ENCODE measurements at places on chromosomes 5 and 9.

- DNase-seq = no peak
Measured at GRCh38 chr9:134103391-134103998, 32.4 kb upstream of the WDR5 start.

DNA sequence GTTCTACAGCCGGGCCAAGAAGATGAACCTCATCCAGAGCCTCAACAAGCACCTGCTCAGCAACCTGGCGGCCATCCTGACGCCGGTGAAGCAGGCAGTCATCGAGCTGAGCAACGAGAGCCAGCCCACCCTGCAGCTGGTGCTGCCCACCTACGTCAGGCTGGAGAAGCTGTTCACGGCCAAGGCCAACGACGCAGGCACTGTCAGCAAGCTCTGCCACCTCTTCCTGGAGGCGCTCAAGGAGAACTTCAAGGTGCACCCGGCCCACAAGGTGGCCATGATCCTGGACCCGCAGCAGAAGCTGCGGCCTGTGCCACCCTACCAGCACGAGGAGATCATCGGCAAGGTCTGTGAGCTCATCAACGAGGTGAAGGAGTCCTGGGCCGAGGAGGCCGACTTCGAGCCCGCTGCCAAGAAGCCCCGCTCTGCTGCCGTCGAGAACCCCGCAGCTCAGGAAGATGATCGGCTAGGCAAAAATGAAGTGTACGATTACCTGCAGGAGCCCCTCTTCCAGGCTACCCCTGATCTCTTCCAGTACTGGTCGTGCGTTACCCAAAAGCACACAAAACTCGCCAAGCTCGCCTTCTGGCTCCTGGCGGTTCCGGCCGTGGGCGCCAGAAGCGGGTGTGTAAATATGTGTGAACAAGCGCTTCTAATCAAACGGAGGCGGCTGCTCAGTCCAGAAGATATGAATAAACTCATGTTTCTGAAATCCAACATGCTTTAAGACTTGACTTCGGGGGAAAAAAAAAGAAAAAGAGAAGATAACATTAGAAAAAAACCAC, 28.5 kb downstream of the AMBP start:
- DNase-seq = no peak

DNA sequence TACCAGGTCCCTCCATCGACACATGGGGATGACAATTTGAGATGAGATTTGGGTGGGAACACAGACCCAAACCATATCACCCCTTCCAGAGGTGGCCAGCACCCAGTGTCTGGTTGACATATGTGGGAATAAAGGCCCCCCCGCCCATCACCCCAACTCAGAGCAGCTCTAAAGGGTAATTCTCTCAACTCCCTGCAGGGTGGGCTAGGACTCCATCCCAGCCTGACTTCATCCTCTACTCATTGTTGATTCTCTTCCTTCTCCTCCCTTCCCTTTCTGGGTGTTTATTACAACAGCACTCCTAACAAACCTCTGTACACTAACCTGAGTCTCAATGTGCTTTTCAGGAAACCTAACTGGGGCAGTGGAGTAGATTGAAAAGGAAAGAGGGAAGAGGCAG, 339.9 kb downstream of the ACTL7B start:
- no peak for DNase-seq

DNA sequence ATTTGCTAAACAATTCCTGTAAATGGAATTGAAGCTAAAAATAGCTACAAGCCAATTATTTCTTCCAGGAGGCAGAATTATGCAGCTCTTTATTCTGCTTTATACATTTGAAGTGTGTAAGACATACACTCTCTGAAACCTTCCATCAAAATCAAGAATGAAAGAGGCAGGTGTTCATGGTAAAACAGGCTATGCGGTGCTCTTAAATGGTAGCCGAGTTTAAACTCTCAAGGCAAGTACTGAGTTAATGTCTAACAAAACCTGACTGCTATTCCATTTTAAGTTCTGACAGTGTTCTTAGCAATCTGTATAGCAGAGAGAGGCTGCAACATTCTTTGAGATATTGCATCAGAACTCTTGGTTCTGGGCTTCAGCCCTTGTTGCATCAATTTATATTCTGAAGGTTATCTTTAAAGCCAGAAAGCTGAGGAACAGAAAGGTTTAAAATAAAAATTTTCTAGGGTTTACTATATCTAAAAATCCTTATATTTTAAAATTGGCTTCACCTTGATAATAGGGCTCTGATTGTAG, 248.3 kb upstream of the CCNG1 start:
- no peak for DNase-seq

DNA sequence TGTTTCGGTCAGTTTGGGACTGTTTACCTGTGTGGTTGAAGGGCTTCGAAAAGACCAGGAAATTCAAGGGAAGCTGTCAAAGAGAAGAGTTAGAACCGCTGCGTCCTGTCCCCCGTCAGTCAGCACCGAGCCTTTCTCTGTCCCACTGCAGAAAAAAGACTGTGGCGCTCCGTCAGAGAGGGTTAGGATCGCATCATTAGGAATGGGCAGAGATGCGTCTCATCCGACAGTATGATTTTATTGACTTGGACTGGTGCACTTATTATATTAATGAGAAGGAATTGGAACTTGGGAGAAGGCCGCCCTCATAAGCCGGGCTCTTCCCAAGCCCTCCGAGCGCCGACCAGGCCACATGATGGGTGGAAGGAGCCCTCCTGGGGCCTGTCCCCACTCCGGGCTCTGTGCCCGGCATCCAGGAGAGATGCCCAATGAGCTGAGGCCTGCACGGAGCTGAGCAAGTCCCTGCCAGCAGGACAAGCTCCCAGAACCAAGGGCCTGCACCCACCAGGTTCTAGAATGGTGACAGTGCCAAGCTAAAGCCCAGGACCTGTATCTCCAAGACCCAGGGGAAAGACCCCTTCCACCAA, 71.5 kb downstream of the NEK6 start:
- DNase-seq = no peak

DNA sequence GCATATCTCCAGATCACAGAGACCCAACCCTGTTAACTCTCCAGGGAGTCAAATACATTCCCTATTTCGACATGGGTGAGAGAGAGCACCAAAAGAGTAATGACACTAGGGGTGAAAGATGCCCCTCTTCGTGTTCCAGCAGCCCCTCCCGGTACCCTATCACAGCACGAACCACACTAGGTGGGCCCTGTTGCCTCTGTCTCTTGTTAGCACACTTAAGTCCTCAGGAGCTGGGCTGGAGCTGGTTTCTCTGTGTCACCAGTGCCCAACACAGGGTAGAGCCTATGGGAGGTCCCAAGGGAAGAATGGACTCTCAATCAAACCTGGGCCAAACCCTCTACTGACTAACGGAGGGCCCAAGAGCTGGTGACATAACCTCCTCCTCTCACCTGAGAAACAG, 1.2 kb downstream of the CDK20 start:
- DNase-seq = no peak

- no peak for DNase-seq
Measured at GRCh38 chr5:151414536-151414935, 32.9 kb upstream of the SLC36A1 start.

DNA sequence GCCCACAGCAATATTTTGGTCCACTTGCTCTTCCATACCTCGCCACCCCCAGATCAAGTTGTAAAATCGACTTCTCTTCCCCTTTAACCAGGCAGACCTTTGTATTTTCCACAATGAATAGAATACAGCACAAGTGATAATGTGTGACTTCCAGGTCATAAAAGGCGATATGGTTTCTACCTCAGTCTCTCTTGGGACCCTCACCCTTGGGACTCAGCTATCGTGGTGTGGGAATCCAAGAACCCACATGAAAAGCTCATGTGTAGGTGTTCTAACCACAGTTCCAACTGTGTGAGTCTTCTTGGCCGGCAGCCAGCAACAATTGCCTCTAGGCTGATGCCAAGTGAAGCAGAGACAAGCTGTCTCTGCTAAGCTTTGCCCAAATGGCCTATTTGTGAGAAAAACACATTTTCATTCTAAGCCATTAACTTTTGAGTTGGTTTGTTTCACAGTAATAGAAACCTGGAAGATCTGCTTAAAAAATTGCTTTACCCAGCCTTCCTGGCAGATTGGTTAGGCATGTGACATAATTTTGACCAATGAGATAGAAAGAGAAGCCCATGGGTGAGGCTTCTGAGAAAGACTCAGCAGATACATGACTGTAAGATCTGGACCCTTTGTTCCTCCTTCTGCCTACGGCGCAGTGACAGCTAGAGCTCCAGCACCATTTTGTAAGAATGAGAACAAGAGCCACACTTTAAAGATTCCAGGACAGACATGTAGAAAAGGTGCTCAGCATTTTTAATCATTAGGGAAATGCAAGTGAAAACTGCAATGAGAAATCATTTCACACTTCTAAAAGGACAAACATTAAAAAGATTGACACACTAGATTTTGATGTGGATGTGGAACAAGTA, 18.3 kb upstream of the MLLT3 start:
- peak; percentile 62 for DNase-seq

DNA sequence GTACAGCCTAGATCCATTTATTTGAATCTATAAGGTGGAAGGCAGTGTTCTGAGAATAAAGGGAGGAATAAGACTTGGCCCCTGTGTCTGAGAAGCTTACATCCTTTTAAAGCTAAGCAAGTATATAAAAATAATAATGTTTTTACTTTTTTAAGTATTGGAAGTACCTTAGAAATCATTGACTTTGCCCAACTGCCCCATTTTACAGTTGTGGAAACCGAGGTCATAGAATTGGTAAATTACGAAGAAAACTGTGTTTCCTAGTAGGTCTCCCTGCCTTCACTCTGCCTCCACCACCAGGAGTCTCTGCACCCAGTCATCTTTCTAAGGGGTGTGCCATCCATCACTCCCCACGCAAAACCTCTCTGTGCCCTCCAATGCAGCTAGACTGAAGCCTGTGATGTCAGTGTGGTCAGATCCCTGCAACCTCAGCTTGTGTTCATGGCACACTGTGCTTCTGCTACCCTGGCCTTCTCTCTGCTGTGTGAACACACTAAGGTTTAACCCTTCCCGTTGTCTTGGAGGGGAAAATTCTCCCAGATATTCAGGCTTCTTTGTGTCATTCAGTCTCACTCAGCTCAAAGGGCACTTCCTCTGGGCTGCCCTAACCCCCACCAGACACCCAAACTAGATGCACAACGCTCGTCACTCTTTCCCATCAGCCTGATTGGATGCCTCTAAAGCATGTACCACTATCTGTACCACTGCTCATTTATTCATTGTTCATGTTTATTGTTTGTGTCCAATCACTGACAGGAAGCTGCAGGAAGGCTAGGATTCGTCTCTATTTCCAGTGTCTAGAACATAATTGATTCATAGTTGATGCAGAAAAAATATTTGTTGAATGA, 18.2 kb downstream of the ADRB2 start:
- DNase-seq = no peak

- no peak for DNase-seq
Measured at GRCh38 chr5:145685417-145685816, 149.7 kb downstream of the PRELID2 start.

- DNase-seq = no peak
Measured at GRCh38 chr9:91418215-91418610, 5.4 kb downstream of the NFIL3 start.

GRCh38 chr9:130785940-130786508, 49.0 kb upstream of the ABL1 start:
- no peak for DNase-seq

GRCh38 chr5:106481374-106481773, 1189.4 kb downstream of the EFNA5 start:
- no peak for DNase-seq

- no peak for DNase-seq
Measured at GRCh38 chr9:98942906-98943681, 613 bp upstream of the COL15A1 start.

DNA sequence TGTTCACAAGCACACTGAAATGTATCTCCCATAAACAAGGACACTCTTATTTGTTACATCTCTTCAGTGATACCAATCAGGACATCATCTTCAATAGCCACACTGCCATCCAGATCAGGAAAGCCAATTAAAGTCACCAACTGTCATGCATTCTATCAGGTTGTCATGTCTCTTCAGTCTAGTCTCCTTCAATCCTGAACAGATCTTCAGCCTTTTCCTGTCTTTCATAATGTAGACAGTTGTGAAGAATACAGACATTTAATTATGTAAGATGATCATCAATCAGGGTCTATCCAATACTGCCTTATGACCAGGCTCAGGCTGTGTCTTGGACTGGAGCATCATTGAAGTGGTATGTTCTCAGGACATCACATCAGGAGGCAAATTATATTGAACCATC, 419.8 kb upstream of the SMC2 start:
- DNase-seq = no peak

- DNase-seq = no peak
Measured at GRCh38 chr9:121463026-121463807, 36.4 kb downstream of the GGTA1 start.

GRCh38 chr9:115593587-115594091, 475.7 kb upstream of the TNC start:
- no peak for DNase-seq

GRCh38 chr9:130443840-130444492, 795 bp upstream of the ASS1 start:
- DNase-seq = no peak

DNA sequence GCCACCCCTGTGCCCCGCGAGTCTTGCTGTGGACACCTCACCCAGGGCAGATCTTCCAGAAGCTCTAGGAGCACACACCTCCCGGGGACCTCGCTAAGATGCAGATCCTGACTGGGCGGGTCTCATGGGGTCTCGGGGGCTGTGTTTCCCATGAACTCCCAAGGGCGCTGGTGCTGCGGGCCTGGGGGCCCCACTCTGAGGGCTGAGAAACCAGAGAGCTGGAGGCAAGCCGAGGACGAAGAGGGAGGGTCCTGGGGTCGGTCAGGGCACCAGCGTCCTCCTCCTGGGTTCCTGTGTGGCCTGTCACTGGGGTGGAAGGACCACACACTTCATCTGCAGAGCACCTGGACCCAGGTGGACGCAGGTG, 30.2 kb downstream of the SLC6A3 start:
- DNase-seq = no peak

DNA sequence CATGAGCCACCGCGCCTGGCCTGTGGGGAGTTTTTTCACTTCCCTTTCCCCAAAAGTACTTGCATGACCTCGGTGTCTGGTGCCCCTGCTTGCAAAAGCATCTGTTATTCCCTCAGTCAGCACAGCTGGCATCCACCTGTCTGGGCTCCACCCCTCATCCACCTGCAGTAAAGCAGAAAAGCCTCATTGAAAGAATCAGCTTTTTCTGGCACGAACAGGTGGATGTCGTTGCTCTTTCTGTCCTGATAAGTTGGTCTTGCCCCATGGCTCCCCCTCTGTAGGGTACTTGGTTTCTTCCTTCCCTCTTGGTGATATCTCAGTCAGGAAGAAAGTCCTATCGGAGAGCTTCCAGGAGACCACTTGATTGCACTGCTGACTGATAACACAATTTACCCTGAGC, 37.4 kb downstream of the WWC1 start:
- DNase-seq = no peak

GRCh38 chr5:135887447-135887864, 8.2 kb downstream of the IL9 start:
- peak; percentile 35 for DNase-seq

DNA sequence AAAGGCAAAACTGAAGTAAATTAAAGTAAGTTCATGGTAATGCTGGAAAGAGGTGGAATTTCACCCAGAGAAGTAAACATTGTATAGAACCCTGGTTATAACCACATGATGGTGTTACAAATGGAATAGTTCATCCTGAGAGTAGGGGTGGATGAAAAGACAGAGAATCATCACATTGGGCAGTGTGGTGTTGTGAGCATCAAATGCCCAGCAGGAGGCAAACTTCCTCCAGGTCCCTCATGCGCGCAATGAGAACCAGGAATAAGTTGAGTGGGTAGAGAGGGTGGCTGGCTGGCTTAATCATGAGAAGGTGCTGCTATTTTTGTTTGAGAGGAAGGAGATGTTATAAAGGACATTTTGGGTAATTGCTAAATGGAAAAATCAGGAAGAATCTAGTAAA, 163.3 kb upstream of the HMHB1 start:
- DNase-seq = no peak

GRCh38 chr5:169049712-169050111, 251.2 kb downstream of the SLIT3 start:
- DNase-seq = no peak

- DNase-seq = no peak
Measured at GRCh38 chr5:179211631-179212030, 133.6 kb downstream of the ADAMTS2 start.
